ENCODE measurements at places on chromosomes 4 and X. TPM values are rescaled to one million over a fixed set of nuclear protein-coding genes. Genes with fewer than 3 reads are reported as not detected.

GRCh38 chr4:143711543-143712154 lies 11.2 kb upstream of the FREM3 start:
- no peak for DNase-seq

- no peak for DNase-seq
These were observed 13.3 kb downstream of the OPHN1 start for GRCh38 chrX:68419975-68420374.

GRCh38 chrX:43656005-43656494 lies at the start of gene MAOA:
MAOA (plus strand) TSS chrX:43656299; CDS start chrX:43656342, 43 bp downstream.
- DNase-seq, result peak; percentile 90

The UGT2B28 gene
- total RNA-seq, result not detected

GRCh38 chr4:108370291-108371141 lies 201.8 kb upstream of the LEF1 start:
- DNase-seq, result no peak

The GAGE1 gene
- total RNA-seq, result not detected

The KCTD8 gene
- 0.12 TPM for total RNA-seq

DNA sequence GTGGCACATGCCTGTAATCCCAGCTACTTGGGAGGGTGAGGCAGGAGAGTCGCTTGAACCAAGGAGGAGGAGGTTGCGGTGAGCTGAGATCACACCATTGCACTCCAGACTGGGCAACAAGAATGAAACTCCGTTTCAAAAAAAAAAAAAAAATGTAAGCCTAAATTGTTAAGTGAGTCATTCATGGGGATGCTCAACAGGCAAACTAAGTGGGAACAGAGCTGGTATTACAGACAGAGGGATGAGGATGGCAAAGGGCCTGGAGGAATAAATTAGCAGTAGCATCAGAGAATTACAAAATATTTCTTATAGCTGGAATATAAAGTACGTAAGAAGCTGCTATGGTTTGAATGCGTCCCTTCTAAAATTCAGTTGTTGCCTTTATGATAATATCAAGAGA lies 43.4 kb upstream of the OGT start:
- no peak for DNase-seq

The CLGN gene
- total RNA-seq, result 7.9 TPM

The NAA15 gene
- 47.4 TPM for total RNA-seq

The RHOXF1 gene
- total RNA-seq, result not detected

- DNase-seq, result no peak
These were observed 605.1 kb downstream of the BCOR start for GRCh38 chrX:39492497-39493162.

DNA sequence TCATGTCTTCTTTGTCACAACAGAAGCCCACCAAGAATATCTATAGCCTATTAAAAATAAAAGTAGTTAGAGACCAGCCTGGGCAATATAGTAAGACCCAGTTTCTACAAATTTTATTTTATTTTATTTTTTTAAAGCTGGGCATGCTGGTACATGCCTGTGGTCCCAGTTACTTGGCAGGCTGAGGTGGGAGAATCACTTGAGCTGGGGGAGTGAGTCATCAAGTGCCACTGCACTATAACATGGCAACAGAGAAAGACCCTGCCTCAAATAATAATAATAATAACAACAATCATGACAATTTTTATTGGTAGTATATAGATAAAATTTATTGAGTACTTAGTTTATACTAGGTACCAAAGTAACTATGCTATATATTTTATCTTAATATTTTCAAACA lies 93.0 kb upstream of the NPFFR2 start:
- no peak for DNase-seq

The ZCCHC18 gene
- total RNA-seq, result 0.14 TPM

GRCh38 chr4:8283161-8283560 lies 13.6 kb downstream of the HTRA3 start:
- DNase-seq, result peak; percentile 25

- DNase-seq, result no peak
These were observed 453.6 kb upstream of the EPHA5 start for GRCh38 chr4:66123831-66124413.

The PGAM4 gene
- total RNA-seq, result not detected

The MSANTD1 gene
- 0.69 TPM for total RNA-seq

The PLXNB3 gene
- 3.3 TPM for total RNA-seq

The RPS6KA6 gene
- 9.7 TPM for total RNA-seq

- DNase-seq, result no peak
These were observed 353.1 kb upstream of the BOD1L1 start for GRCh38 chr4:13980317-13981310.

- no peak for DNase-seq
These were observed 123.2 kb upstream of the SCML1 start for GRCh38 chrX:17613979-17614588.

The USP51 gene
- 0.80 TPM for total RNA-seq

DNA sequence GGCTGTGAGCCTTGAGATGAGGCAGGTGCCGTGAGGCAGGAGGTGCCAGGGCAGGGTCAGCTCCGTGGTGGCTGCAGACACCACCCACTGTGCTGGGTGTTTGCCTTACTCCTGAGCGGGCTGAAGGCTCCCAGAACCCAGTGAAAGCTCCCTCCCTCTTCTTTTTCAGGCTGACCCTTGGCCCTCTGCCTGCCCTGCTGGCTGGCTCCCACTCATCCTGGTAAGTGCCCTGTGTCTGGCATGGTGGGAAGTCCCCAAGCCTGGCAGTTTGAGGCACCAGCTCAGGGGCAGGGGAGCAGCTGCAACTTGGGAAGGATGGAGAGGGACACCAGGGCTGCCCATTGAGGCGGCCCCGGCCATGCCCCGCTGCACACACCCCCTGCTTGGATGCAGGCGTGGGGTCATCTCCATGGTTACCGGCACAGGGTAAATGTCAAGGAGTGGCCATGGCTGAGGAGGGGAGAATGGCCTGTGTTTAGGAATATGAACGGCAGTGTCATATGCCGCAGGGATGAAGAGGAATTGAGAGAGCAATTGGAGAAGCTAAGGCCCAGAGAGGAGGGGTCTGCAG lies 16.8 kb downstream of the SH3BP2 start:
- DNase-seq, result no peak

The NR3C2 gene
- 108 TPM for total RNA-seq

GRCh38 chr4:26051240-26051639 lies 137.2 kb downstream of the SMIM20 start:
- DNase-seq, result no peak

The ENPEP gene
- total RNA-seq, result 2.1 TPM

The PRR27 gene
- not detected for total RNA-seq

DNA sequence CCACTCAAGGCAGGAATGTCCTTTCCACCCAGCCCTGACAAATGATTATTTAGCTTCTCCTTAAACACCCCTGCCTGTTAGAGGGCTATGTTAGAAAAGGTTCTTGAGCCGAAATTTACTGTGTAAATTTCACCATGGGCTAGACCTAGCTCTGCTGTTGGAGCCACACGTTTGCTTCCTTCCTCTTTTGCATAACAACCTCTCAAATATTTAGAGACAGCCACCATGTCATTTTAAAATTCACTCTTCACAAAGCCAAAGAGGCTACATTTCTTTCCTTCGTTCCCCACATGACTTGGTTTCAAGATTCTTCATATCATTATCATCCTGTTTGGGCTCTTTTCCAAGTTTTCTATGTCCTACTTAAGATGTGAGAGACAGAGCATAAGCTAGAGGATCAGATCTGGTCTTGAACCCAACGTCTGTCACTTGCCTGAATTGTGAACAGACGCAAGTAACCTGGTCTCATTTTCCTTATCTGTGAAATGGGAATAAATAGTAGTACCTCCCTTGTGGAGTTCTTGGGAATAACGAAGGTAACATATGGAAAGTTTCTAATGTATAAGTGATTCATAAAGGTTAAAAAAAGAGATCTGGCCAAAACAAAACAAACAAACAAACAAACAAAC lies 6.7 kb downstream of the DOCK11 start:
- DNase-seq, result no peak

- DNase-seq, result no peak
These were observed 101.3 kb downstream of the NYX start for GRCh38 chrX:41548411-41548810.

GRCh38 chr4:102169345-102169744 lies 175.9 kb downstream of the SLC39A8 start:
- DNase-seq, result no peak

DNA sequence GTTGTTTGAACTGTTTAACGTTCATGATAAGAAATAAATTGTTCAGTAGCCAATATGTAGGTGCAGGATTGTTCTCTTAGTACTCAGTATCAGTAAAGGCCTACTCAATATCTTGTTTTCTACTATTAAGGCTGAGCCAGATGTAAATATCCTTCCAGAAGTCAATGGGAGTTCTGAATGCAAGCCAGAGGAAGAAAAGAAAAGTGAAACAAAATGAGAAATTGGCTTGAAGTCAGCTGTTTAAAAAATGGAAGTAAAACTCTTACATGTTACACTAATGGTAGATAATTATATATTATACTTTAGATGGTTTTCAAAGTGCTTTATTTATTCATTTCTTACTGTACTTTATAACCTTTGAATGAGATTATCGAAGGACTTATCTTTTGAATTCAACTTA lies 1417.9 kb downstream of the ADGRL3 start:
- no peak for DNase-seq

DNA sequence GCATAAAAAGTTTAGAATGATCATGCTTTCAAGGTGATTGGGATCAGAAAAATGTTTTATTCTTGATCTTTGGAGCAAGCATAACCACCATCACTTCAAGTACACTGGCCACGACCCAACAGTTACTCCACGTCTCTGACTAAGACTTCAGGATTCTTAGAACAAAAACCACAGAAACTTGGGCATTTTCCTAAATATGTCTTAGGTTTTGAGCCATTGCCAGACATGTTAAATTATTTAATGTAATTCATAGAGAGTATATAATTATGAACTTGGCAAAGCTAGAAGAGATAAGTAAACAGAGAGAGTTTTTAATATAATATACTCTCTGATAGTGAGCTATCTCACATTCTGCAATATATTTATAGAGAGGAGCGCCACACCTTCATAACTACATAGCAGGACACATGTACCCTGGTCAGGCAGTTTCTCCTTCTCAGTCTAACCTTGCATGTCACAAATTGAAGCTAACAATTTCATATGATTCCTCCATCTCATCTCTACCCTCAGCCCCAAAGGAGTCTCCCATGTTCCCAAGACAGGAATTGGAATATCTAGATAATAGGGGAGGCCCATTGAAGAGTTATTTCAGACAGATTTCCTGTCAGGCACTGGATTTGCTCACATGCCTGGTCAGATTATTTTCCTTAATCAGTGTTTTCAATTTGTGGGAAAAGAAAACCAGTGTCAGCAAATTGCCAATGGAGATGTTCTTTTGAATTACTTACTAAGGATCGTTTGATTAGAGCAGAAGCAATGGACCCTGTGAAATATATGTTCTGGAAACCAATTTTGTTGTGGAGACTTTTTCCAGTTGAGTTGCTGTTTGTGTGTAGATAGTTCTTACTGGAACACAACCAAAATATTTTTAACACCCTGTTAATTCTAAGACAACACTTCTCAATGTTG lies 61.7 kb upstream of the GUCY1A1 start:
- no peak for DNase-seq

DNA sequence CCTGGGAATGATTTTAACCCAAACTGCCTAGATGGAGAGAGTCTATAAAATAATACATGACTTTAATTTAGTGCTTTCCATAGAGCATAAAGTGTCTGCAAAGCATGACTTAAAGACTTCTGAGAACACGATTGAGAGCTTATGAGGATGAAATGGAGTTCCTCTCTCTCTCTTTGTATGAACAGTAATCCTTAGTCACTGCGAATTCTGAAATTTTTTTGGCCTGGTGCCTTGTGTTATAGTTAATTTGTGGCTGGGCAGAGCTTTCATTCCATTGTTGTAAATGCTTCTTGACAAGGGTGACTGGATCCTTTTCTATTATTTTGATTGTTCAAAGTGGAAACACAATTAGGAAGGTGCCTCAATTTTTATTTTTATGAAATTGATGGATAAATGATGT lies 179.5 kb downstream of the CEP135 start:
- no peak for DNase-seq

The EPGN gene
- not detected for total RNA-seq

GRCh38 chr4:137307806-137308205 lies 224.5 kb downstream of the PCDH18 start:
- no peak for DNase-seq

GRCh38 chr4:184825141-184825895 lies 450 bp downstream of the ACSL1 start:
- peak; percentile 62 for DNase-seq

DNA sequence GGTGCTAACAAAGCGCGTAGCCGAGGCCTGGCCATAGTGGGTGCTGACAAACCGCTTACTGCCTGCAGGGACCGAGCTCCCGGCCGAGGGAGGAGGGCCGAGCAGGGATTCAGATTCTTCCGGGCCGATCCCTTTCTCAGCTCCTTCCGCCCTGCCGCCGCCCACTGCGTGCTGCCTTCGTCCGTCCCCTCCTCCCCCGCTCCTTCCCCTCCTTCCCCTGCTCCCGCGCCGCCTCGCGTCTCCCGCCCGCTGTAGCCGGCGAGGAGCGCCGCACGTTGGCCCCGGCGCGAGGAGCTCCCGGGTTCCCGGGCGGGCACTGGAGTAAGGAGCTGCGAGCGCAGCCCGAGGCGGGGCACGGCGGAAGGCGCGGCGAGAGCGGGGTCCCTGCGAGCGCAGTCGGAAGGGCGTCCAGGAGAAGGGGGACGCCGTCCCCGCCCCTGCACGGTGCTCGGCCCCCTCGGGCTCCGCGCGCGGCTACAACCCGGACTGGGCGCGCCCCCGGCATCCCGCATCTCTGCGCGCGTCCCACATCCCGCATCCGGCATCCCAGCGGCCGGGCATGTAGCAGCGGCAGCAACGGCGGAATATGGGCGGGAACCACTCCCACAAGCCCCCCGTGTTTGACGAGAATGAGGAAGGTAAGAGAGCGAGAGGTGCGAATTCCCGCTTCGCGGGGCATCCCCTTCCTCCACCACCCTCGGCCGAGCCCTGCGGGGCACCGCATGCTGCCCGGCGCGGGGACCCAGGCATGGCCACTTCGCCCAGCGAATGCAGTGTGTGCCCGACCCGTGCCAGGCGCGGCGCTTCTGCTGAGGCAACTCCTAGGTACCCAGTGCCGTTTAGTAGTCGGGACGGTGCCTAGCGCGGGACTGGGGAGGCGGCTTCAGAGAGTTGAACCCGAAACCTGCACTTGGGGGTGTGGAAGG lies at the start of gene STK32B:
Gene STK32B (plus strand): TSS at position 203 of the 926 bp plus-strand sequence.
- DNase-seq, result peak; percentile 63

DNA sequence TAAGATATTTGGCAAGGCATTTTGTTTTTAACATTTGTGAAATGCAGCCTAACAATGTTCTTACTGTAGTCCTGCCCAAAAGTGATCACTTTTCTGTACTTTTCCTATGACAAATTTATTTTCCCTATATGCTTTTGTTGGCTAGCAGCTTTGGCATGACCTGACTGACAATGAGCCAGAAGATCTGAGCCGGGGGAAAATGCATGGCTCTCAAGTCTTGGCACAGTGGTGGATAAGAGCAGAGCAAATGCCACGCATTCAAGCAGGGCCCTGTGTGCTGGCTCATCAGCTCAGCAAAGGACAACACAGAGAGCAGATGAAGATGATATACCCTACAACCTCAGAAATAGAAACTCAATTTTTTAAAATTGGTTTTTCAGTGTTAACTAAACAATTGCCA lies 187.3 kb downstream of the ANAPC10 start:
- DNase-seq, result no peak

- DNase-seq, result no peak
These were observed 167.8 kb upstream of the GK2 start for GRCh38 chr4:79575709-79576428.
